ENCODE measurements at places on chromosomes 12 and 14. TPM values are rescaled to one million over a fixed set of nuclear protein-coding genes. Genes with fewer than 3 reads are reported as not detected.

Gene KLRD1
- total RNA-seq = not detected

Gene PPFIA2
- total RNA-seq = not detected

Gene CLEC1A
- total RNA-seq = not detected

Gene NKX2-1
- not detected for total RNA-seq

Gene EXD2
- 12.7 TPM for total RNA-seq

Gene GLIPR1
- 60.3 TPM for total RNA-seq

Gene SLC25A21
- 0.19 TPM for total RNA-seq

Gene SCNN1A
- 0.32 TPM for total RNA-seq

Gene NGB
- not detected for total RNA-seq

Gene PTHLH
- 0.63 TPM for total RNA-seq

Gene TOGARAM1
- total RNA-seq = 20.7 TPM

Gene NDUFB1
- 422 TPM for total RNA-seq

Gene CACNA2D4
- not detected for total RNA-seq

DNA sequence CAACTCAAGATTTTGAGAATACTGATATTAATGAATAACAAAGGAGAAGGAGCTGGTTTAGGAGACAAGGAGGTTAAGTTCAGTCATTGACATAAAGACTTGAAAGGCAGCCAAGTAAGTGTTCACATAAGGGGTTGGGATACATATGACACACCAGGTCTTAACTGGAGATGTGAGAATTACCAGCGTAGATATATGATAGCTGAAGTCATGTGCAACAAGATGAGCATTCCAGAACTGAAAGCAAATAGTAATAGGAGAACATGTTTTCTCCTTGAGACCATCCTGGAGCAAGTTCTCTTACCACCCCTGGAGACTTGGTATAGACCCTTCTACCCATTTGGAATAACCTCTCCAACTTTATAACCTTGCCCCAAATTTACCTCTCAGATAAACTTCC lies 43.3 kb upstream of the NPFF start:
- peak; percentile 23 for DNase-seq

GRCh38 chr14:91372671-91373495 lies 44.7 kb downstream of the CCDC88C start:
- DNase-seq = no peak

- no peak for DNase-seq
Observed at GRCh38 chr14:50394713-50395112, 2.0 kb downstream of the CDKL1 start.

DNA sequence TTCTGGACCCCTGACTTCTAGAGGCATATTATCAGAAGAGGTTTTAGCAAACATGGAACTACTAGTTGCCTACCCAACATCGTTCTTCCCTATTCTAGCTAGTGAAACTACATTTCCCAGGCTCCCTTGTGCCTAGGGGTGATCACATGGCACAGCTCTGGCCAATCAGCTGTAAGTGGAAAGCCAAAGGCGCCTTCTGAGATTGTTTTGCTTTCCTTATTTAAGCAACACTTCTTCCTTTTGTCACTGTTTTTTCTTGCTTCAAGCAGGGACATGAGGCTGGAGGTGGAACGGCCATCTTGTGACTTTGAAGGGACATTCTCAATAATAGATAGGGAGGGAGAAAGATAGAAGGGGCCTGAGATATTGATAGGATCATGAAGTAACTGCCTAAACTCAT lies 136.7 kb downstream of the ZNF664 start:
- peak; percentile 8 for DNase-seq

DNA sequence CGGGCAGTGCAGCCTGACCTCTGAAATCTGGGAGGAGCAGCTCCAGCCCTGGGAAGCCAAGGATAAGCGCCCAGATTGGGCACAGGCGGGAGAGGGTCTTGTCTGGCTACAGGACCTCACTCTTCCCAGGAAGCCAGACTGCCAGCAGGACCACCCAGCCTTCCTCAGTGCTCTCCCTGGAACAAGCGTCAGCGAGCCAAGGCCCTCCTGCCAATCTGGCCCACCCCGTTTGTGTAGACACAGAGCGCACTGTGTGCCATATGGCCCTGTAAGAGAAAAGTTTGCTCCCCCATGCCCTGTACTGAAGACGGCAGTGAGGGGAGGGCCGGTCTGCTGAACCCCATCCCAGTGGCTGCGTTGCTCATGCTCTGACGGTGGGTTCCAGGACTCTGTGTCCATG lies 1.2 kb upstream of the C14orf180 start:
- DNase-seq = no peak

DNA sequence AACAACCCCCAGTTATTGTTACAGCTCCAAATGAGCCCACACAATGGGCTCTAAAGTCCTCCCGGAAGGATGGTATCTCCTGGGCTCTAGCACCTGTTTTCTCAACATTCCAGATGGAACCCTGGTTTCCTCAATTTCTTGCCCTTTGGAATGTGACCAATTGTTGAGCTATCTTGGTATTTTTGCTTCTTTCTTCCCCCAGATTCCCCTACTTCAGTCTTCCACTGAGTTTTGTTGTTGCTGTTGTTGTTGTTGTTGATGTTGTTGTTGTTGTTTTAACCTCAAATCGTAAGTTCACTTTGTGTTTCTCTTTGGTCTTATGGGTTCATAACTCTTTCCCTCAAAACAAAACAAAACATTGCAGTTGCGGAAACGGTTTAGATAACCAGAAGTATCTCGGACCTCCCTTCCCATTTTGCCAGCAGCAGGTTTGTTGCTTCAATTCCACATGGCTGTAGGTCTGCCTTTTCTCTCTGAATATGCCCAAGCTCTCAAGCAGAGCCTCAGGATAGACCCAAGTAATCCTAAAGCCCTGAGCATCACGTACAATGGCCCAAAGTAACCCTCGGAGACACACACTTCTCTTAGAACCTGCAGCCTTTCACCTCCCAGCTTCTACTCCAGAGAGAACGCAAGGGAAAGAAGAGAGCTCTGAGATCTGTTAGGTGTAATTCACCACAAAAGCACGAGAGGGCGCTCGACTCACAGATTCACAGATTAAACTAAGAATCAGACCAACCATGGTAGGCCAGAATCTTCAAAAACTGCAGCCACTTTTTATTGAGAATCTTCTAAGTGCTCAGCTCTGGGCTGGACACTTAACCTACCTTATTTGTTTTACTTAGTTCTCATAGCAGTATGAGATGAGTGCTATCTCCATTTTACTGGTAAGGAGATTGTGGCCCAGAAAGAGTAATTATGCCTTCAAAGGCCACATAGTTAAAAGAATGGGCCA lies 1.0 kb upstream of the DDX23 start:
- DNase-seq = peak; percentile 84

- DNase-seq = no peak
Observed at GRCh38 chr12:32475724-32476123, 76.4 kb downstream of the FGD4 start.

GRCh38 chr14:105077649-105077995 lies 12.4 kb upstream of the GPR132 start:
- no peak for DNase-seq

GRCh38 chr14:24988760-24989159 lies 61.2 kb downstream of the STXBP6 start:
- no peak for DNase-seq

DNA sequence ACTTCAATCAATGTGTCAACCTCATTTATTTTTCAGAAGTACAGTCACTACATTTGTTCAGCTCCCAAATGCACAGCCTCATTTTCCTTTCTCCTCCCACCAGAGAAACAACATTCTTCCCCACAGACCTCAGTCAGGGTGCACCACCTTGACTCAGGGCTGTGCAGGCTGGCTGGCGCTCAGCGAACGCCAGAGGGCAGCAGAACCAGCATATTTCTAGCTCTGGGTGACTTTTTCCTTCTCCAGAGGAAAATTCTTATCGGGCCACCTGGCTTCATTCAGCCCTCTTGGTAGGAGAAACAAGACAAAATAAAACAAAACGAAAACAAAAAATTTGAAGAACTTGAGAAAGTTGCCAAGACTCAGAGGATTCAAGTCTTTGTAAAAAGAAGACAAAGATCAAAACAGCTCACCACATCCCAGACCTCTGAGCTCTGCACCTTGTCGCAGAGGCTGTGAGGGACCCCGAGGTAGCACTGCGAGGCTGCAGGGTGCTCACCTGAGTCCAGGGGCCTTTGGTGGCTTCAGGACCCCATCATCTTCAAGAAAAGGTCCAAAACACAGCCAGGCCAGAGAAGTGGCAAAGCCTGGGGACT lies 33.7 kb downstream of the PAH start:
- no peak for DNase-seq

- DNase-seq = no peak
Observed at GRCh38 chr14:91252871-91253794, 8.6 kb upstream of the GPR68 start.

DNA sequence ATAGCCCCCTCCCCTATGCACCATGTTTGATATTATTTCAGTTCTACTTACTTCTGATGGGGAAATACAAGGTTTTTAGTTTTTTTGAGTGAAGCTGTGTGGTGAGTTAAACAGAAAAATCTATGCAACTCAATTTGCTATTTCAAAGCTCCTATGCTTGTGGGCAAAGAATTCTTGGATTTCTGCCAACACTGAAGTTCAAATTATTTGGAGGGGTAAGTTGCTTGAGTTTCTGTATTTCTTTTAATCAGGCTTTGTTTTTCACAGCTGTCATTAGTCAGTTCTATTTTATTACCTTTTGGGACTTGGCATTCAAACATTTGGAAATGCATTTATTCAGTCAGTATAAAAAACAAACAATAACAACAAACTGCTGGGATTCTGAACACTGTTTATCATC lies 407.5 kb upstream of the MGAT4C start:
- DNase-seq = peak; percentile 60

- DNase-seq = no peak
Observed at GRCh38 chr12:91965781-91966180, 179.9 kb downstream of the BTG1 start.

GRCh38 chr12:68303850-68304249 lies 28.3 kb downstream of the MDM1 start:
- peak; percentile 32 for DNase-seq

- peak; percentile 68 for DNase-seq
Observed at GRCh38 chr14:22622255-22622654, 21.9 kb downstream of the OR6J1 start.

DNA sequence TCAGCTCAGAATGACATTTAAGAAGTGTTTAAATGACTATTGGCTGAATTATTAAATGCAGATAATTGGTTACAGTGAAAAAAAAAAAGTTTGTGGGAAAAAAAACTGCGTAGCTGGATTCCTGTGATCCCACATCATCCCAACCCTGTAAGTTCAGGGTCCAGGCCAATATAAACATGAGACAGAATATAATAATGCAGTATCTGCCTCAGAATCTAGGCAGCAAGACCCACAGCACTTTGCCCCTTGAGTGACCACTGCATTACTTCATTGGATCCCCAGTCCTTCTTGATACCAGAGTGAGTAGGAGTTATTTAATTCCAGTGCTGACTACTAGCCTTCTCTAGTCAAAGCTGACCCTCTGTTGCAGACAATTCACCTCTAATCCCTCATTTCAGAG lies 272.6 kb downstream of the CCER1 start:
- DNase-seq = peak; percentile 67

DNA sequence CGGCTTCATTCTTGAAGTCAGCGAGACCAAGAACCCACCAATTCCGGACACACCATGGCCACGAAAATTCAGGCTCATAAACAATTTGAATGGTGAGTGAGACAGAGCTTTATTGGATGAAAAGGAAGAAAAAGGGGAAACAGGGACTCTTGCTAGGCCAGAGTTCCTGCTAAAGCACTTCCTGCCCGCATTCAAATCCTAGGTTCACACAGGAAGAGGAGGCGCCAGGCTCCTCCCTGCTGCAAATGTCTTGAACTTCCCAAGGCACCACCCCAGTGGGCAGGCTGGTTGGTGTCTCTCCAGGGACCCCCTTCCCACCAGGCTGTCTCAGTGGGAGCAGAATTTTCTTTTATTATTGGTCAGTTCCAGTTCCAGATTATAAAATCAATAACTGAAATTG lies 121.2 kb downstream of the FSCB start:
- DNase-seq = no peak

DNA sequence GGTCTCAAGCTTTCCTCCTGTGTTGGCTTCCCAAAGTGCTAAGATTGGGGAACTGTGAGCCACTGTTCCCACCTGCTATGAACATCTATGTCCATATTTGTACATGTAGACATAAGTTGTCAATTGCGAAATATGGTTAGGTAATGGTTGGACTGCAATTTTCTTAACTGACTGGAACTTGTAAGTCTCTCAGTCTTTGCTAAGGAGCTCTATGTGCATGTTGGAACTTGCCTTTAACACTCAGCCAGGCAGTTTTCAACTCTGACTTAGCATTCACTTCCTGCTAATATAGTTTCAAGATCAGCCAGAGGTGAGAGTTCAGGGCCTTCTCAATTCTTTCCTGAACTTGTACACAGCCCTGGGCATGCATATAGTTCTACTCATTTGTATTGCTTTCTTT lies 44.5 kb upstream of the EEA1 start:
- peak; percentile 66 for DNase-seq

DNA sequence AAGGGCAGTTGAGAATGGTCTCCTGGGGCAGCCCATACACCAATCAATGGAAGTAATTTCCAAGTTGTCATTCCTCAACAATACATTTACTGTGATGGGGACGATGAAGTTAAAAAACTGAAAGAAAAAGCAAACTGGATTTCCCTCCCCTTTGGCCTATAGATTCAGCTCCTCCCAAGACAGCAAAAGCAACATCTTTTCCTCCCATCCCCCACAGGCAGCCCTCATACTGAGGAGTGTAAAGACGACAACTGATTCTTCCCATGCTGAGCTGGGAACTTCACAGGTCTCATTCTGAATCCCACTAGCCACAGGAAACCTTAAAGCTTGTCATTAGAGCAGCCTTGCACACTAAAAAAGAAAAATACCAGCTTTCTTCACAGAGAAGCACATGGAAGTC lies 48.5 kb downstream of the PITPNM2 start:
- DNase-seq = no peak

DNA sequence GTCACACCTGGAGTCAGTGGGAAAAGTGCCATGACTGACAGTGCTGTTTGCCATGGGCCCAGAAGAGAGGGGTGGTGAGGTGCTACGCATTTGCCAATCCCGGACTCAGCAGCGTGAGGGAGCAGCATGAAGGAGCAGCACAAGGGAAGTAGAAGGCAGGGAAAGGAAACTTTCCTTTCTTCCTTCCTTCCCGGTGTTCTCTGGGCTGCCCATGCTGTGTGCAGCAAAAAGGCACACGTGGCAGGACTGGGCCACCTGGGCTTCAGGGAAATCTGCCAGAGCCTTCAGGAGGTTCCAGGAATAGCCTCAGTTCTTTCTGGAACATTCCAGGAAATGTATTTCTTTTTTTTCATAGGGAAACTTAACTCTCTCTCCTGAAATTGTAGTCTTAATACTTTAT lies 23.0 kb downstream of the TRIM9 start:
- no peak for DNase-seq

DNA sequence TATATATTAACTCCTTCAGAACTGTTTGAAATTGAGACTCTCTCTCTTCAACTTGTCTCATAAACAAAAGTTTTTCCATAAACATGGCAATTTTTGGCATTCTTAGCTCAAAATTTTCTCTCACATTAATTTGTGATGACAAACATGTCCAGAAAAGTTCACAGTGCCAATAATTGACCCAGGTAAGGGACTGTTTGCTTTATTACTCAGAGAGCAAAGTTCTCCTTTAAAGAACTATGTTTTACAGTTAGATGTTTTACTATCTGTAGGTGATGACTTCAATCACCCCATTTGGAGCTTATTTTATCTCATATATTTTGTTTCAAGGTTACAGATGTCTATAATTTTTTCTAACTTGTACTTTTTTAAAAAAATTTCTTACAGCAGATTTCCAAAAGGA lies 855.6 kb downstream of the SLC16A7 start:
- DNase-seq = no peak

All from LHCN-M2 (cell line).